ENCODE measurements at places on chromosomes 7 and 10. TPM values are rescaled to one million over a fixed set of nuclear protein-coding genes. Genes with fewer than 3 reads are reported as not detected.

The LRCH4 gene
- polyA plus RNA-seq, result 26.0 TPM

The GRID2IP gene
- 0.23 TPM for polyA plus RNA-seq

The MRC1 gene
- polyA plus RNA-seq, result 7.9 TPM

The ELAPOR2 gene
- polyA plus RNA-seq, result 3.7 TPM
